ENCODE measurements at places on chromosomes 5 and 9.

GRCh38 chr5:93349613-93350012, 231.4 kb downstream of the NR2F1-AS1 start:
- no peak for DNase-seq

DNA sequence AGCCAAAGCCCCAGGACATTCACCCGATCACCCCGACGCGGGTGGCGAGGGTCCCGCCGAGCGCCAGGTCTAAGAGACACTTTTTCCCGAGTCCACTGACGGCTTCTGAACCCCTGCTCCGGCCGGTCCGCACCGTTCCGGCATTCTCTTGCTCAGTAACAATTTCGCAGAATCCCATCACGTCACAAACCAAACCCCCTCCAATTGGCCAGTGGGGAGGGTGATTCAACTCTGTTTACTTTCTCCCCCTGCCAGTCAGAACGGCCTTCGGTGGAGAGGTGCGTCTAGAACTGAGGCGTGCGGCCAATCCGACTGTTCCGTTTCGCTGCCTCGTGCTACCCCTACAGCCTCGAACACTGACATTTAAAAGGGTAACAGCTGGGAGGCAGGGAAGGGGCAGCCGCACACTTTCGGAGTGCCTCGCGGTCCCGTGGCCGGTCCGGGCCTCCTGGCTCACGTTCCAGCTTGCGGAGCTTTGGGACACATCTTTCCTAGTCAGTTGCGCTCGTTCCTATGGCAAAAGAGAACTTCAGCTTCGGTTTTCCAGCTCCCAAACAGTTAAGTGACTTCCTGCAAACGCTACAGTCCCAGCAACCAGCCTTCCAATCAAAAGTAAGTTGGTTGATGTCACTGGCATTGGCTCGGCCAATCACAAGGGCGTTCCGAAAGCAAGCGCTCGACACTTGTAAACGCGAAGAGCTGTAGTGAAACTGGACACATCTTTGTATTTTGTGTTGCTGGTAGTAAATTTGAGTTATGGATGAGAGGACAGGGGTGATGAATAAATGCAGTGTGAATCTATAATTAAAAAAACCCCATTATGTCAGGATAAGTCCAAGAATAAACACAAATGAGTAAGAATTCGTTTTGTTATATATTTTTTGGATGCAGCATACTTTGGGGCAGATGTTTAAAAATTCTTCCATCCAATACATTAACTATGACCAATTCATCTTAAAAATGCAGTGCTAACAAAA, at the start of gene KLF9:
Gene KLF9, minus strand, starts transcription at position 859 of the 977 bp plus-strand sequence. CDS start 1,294 bp downstream, outside the sequence.
- DNase-seq: peak; percentile 97

GRCh38 chr5:136082390-136083193, 50.1 kb upstream of the SMAD5 start:
- peak; percentile 27 for DNase-seq

DNA sequence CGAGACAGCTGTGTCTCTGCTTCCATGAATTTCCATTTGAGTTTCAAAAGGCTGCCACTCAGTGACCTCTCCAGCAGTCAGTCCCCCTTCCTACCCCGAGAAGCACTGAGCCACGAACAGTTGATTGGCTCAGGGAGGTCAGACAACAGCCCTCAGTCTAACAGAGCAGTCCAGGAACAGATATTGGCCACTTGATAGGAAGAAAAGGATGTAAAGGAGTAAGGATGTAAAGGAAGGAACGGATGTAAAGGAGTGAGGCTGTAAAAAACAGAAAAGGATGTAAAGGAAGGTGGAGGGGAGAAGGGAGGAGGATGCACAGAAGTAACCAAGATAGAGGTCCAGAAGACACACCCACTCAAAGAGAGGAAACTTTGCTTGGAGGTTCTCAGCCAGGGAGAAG, 3.2 kb upstream of the NR4A3 start:
- DNase-seq: peak; percentile 17

DNA sequence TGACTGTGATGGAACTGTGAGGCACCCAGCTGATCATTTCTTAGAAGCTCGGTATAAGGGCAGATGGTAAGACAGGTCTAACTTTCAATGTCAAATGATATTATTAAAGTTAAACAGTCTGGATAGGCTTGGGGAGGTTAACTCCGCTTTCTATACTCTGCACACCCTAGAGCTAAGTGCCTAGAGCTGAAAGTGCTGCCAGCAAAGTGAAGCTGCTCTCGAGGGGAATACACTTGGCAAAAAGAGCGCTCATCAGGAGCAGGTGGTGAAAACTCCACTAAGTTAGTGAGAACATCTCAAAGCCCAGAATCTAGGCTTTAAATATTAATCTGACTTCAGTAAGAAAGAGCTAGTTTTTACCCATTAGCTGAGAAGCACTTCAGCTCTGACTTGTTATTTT, 349.6 kb upstream of the SLC30A5 start:
- DNase-seq: no peak

- no peak for DNase-seq
Observed at GRCh38 chr9:5429873-5430564, 7.7 kb downstream of the PLGRKT start.

- DNase-seq: no peak
Observed at GRCh38 chr5:10690460-10691440, 70.3 kb downstream of the DAP start.

DNA sequence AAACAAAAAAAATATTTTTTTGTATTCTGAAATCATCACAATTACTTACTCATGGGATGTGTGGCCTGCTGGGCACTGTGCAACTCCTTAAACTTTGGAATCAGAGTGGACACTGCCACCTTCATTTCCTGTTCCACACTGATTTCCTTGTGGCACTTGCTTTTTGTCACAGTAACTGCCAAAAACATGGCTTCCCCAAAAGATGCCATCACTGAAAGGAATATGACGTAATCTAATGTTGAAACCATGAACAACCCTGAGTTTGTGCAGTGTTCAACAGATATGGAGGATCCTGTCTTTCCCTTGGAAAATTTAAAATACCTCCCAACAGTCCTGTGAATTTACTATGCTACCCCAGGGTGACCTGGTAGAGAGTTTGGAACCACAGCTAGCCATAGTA, 12.6 kb upstream of the IL12B start:
- no peak for DNase-seq

GRCh38 chr9:128689820-128690683, 1.0 kb downstream of the SET start:
- DNase-seq: peak; percentile 41

- no peak for DNase-seq
Observed at GRCh38 chr5:103393101-103393754, 134.7 kb downstream of the MACIR start.

DNA sequence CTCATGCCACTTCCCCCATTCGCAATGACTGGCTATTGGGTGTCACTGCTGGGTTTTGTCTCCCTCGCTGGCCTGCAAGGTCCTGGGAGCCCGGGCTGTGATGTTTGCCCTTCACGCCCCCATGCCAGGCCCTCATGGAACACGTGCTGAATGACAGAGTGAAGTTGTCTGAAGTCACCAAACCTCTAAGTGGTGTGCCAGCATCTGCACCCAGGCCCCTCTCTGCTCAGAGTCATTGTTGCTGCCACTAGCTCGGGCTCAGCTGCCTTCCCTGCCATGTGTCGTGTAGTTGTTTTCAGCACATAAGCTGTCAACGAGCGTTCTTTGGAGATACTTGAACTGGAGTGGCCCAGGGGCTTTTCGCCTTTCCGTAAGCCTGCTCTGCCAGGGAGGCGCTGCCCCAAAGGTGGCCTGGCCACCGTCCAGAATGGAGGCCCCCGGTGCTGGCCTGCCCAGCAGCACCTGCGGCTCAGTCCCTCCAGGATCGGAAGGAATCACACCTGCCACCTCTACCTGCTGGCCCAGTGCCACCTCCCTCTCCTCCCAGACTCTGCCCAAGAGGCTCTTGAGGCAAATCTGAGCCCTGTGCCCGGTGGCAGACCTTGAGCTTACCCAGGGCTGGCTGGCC, 250.1 kb downstream of the PBX3 start:
- no peak for DNase-seq

DNA sequence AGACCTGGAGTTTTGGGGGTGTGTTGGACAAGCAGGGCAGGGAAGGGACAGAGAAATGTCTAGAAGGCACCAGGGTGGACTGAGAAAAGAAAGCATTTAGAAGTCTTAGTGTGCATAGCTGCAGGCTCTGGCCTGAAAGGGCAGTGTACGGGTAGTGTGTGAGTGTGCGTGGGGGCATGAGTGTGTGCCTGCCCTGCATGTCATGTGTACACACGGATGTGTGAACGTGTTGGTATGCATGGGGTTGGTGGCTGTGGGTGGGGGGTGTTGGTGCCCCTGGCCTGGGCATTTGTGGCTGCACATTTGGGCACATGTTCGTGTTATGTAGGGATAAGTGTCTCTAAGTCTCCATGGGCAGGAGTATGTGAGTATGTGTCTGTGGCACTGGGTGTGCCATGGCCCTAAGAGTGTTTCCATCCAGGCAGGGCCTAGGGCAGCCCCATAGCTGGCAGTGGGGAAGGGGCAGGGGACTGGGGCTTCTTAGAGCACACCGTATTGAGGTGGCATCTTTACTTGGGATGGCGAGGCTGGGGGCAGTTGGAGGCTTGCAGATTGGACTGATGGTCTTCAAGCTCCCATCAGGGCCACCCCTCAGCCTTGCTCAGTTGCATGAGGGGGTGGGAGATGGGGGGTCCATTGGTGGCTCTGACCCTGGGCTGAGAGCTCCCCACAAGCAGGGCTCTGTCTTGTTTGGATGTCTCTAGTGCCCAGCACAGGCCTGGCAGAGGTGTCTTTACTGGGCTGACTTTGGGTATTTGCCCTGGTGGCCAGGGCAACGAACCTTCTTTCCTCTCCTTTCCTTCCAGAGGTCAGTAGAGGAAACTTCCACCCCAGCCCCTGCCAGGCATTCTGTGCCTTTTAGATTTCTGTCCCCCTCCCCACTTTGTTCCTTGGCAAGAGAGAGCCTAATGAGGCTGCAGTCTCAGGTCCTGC, 15.0 kb downstream of the PSD2 start:
- no peak for DNase-seq

- no peak for DNase-seq
Observed at GRCh38 chr5:16061163-16061562, 118.4 kb downstream of the MARCHF11 start.

- DNase-seq: peak; percentile 81
Observed at GRCh38 chr5:123088031-123088805, 823 bp upstream of the PRDM6 start.

- no peak for DNase-seq
Observed at GRCh38 chr9:136562746-136563495, 17.1 kb upstream of the NOTCH1 start.

DNA sequence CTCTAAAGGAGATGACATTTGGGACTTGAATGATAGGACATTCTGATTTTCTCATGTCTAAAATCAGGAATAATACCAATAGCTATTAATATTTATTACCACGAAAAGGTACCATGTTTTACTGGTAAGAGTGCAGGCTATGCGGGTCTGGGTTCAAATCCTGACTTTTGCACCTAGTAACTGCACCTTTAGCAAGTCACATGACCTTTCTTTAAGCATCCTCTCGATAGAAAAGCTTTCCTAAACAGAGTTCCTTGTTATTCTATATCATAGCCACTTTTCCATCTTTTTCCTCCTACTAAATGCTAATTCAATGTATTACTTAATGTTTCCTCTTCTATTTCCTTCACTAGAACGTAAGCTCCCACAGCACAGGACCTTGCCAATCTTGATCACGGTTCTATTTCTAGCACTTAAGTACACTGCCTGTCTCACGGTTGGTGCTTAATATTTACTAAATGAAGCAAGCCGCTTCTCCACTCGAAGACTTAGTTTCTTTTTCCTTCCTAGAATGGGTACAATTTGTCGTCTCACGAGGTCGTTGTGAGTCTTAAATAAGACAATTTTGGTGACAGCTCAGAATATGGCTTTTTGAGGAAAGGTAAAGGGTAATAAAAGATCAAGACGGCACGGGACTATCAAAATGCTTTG, 816 bp downstream of the RBM18 start:
- DNase-seq: peak; percentile 7

DNA sequence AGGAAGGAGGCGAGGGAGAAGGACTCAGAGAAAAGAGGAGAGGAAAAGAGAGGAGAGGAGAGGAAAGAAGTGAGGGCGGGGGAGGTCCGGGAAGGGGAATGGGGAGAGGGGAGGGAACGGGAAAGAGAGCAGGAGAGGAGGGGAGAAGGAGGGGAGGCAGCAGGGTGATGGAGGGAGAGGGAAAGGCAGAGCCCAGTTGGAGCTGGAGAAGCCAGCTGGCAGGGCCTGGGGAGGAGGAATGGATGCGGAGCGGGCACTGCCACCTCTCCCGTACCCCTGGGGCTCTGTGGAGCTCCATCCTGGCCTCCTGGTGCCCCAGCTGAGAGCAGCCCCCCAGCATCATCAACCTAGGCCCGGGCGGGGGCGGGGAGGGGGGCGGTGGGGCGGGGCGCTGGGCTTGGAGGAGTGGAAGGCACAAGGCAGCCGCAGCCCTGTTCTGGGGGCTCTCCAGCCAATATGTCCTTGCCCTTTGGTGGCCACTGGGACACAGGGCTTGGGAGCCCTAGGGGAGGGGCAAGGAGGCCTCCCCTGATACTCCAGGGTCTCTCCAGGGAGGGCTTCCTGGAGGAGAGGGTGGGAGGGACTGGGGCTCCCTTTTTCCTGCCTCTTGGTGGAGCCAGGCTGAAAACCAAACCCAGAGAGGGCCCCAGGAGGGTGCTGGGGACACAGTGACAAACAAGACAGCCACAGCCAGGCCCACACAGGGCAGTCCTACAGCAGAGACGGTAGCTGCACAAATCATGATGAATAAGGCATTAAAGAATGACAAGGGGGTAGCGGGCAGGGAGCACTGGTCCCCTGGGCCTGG, 123.7 kb downstream of the C9orf50 start:
- DNase-seq: peak; percentile 66

- no peak for DNase-seq
Observed at GRCh38 chr5:134083517-134083916, 31.0 kb upstream of the TCF7 start.

DNA sequence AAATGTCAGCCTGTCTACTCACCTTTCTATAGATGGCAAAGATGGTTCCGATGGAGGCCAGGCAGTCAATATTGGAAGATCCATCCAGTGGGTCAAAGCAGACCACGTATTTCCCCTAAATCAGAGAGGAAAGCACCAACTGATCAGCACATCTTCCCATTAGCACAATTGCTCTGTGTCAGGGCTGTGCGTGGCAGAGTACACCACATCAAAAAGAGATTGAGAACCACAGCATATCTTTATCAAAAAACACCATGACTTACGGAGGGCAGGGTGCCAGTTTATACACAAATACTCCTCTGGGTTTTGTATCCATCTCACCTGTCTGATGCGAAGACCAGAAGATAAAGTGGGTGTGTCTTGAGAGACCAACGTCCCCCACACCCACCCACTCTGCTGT, 9.1 kb downstream of the FBP2 start:
- DNase-seq: no peak

- DNase-seq: no peak
Observed at GRCh38 chr9:114146735-114147134, 8.6 kb upstream of the COL27A1 start.

GRCh38 chr9:29336281-29336680, 1763.0 kb upstream of the C9orf72 start:
- no peak for DNase-seq

DNA sequence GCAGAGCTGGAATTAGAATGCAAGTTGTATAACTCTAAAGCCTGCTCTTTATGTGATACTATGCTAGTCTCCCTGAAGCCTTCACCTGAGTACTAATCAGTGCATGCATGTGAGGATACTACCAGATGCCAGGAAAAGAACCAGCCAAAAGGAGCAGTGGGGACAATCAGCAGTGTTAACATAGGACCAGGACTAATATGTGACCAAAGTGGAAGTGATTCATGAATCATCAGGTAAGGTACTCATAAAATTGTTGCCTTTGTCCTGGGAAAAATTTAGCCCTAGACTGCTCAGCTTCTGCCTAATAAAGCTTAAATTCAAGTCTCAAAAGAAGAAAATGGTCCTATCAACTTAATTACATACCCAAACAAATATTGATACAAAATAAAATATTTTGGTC, 13.4 kb upstream of the TSLP start:
- DNase-seq: no peak

Data from right kidney (tissue), 9 donors.